RWPE1 (cell line): ENCODE measurements at places on chromosomes 12 and 14.

DNA sequence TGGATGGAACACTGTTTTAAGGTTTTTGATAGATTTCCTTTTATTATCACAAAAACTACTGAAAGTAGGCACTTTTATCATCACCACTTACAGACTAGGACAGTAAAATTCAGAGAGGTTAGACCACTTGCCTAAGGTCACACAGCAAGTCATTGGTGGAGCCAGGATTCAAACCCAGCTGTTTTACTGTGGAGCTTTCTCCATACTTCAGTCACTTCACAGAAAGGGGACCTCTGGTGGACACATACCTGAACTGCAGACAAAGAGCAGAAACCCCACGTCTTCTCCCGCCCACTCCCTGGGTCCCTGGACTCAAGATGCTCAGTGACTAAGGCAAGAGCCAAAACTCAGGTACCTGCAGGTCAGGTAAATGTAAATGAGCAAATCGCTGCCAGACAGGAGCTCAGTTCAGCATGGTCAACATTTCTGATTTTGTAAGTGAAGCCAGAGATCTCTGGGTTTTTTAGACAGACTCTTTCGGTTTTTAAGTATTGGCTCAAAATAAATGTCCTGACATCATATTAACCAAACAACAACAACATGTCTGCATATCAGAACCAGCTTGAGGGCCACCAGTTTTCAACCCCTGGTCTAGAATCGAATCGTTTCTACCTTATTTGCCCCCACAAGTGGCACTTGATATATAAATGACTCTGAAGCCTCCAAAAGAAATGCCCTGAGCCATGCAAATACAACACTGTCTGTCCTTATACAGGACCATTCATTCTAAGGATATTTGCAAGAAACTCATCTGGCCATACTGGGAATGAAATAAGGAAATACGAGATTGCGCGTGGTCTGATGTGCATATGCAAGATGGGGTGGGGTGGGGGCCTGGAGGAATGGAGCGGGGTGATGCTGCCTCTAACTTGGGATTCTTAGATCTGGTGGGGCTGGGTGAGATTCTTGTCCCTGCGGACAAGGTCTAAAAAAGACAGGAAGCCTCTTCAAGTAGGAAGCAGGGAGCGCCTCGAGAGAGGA, 110.9 kb downstream of the KSR2 start:
- peak; percentile 41 for DNase-seq

DNA sequence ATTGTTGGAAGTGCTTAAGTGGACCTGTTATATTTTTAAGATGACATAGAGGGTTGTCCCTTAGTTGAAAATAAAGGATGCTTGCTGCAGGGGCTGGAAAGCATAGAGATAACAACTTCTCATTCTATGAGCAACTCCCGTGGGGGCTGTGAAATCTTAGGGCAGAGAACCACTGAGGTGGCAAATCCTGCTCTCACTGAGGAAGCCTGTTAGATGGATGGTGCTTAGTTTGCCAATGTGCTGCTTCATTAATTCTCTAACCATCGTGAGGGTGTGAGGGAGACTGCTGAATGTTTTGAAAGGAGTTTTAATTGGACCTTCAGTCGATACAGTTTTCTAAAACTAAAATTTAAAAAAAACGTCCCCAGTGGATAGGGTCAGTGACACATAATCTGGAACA, 46.5 kb downstream of the PTPRO start:
- DNase-seq: no peak

DNA sequence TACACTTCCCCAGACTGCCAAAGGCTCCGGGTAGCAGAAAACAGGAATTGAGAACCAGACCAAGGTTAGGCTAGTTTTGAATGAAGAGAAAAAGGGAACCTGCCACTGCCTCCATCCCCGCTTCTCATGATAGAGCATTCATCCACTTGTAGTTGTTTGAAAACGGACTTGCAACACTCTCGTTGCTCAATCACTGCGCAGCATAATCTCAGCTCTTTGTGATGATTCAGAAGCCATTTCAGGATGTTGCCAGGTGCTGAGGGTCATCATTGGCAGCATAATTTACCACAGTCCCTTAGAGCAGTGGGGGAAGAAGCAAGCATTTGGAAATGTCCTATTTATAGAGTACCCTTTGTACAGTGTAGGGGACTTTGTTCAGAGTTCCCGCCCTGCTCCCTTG, 25.6 kb downstream of the KCNK13 start:
- peak; percentile 66 for DNase-seq

DNA sequence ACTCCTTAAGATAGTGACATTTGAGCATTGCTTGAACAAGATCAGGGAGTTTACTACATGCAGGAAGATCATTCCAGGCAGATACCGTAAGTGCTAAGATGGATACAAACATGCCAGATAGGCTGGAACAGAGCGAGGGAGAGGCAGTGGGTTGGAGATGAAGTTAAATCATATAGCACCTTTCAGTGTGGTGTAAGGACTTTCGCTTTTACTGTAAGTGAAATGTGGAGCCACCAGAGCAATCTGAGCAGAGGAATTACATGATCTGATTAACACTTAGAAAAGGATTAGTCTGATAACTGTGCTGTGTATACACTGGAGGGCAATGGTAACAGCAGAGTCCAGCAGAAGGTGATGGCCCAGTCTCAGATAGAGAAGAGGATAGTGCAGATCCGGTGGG, 163.0 kb upstream of the SSTR1 start:
- DNase-seq: no peak

GRCh38 chr12:86230516-86231146, 25.6 kb downstream of the MGAT4C start:
- DNase-seq: peak; percentile 4

- DNase-seq: no peak
These were observed 472.0 kb downstream of the RGS6 start for GRCh38 chr14:72404106-72404774.

DNA sequence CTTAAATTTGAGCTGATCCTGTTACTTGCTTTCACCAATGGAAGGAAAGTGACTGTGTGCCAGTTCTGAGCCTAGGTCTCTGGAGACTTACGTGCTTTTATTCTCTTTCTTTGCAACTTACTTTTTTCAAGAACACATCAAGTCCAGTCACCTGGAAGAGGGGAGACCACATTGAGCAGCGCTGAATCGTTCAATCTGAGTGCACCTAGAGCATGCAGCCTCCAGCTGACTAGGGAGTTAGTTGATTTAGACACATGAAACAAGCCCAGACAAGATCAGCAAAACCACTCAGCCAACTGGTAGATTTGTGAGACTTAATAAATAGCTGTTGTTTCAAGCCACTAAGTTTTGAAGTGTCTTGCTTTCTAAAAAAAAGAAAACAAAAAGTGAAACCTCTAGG, 1014.8 kb upstream of the FBXO33 start:
- peak; percentile 10 for DNase-seq

GRCh38 chr12:115880238-115880637, 397.3 kb downstream of the MED13L start:
- no peak for DNase-seq

DNA sequence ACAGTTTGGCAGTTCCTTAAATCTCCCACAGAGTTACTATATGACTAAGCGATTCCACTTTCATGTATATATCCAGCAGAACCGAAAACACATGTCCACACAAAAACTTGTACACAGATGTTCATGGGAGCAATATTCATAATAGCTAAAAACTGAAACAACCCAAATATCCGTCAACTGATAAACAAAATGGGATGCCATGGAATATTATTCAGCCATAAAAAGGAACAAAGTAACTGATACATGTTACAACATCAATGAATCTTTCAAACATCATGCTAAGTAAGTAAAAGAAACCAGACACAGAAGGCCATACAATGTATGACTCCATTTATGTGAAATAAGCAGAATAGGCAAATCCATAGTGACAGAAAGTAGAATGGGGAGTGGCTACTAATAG, 80.2 kb upstream of the GPHB5 start:
- DNase-seq: no peak
